ENCODE measurements at places on chromosomes 11 and 22.

DNA sequence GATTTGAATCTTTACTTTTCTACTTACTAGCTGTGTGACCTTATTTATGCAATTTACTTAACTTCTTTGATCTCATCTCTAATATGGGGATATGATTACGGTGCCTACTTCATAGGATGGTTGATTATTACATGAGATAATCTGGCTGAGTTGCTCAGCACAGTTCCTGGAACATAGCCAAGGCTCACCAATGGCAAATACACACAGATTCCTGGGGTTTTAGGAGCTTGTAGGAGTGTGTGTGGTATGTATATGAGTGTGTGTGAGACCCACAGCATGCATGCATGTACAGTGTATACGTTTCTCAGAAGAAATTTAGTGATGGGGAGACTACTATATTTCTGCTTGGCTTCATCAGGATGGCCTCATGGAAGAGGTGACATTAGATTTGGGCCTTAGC is 256.9 kb downstream of the KIRREL3 start:
- DNase-seq: no peak

DNA sequence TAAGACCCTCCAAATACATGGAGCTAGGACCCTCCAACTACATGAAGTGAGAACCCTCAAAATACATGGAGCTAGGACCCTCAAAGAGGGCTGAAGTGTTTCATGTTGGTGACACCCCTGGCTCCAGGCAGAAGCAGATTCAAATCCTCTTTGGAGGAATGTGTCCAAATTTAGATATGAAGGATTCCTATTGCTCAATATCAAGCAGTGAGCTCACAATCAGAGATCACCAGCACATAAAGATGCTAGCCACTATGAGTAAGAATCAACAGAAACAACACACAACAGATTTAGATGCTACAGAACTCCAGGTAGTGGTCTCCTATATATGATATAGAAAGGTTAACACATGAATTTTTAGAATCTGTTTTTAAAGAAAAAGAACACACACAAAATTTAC is 11.2 kb upstream of the RAB3IL1 start:
- DNase-seq: no peak

GRCh38 chr11:110044226-110044968 is 48.8 kb upstream of the ZC3H12C start:
- DNase-seq: no peak

GRCh38 chr22:33524511-33525260 is 395.6 kb downstream of the LARGE1 start:
- no peak for DNase-seq

DNA sequence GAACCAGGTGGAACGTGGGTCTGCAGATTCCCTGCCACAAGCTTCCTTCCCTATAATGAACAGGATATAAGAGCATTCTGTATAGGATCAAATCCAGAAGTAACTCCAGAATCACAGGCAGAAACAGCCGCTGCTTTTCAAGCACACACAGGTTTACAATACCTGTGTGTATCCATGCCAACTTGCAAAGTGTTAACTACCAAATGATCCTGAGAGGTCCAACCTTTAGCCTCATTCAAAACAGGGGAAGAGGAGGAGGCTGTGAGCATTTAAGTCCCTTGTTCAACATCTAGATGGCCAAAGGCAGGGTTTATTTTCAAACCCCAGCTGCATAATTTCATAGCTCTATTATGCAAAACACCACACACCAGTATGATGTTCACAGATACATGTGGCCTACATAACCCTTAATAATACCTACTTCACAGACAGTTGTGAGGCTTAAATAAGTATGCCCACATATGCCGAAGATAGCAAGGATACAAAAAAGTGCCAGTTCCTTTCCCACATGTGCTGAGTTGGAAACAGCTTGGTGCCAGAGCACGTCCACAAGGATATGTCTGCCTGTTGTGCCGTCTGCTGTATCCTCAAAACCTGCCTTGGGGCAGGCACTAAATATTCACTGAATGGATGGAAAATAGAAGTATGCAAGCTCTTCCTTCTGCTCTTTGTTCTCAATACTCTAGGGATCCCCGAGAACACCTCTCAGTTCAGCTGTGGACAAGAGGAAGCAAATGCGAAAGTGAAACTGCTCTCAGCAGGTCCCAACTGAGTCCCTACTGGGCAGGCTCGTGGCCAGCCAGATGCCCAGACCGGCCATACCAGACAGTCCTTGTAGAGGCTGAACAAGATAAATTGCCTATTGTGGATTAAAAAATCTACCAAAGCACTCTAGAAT is 66.8 kb downstream of the LARGE1 start:
- DNase-seq: peak; percentile 16

DNA sequence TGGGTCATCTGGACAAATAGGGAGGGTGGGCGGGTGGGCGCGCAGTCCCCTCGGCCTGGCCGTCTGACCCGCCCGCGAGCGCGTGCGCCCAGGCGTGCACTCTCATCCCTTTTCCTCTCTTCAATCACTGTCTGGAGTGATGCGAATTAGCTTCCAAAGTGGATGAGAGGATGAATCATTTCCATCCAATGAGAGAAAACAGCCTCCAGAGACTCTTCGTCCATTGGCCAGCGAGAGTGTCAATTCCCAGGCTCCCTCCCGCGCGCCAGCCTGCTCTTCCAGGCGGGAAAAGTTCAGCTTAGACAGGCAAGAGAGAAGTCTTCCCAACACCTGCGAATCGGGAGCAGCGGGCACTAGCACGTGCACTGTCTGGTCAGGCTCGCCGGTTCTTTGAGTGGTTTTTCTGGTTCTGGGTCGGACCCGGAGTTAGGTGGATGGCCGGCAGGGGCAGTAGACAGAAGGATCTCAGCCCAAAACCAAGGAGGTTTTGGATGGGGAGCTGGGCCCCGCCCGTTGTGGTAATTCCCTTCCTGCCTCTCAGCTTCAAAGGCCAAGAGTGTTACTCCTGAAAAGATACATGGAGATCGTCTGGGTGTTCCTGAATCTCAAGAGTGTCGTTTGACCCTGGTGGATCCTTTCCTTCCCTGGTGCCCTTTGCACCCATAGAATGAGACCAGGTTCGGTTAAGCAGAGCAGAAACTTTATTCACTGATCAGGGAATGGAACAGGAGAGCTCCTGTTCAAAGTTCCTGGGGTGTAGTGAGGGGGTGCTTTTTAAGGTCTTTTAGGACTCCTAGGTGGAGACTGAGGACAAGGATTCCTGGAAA is 33.4 kb upstream of the GLYATL1 start:
- no peak for DNase-seq

DNA sequence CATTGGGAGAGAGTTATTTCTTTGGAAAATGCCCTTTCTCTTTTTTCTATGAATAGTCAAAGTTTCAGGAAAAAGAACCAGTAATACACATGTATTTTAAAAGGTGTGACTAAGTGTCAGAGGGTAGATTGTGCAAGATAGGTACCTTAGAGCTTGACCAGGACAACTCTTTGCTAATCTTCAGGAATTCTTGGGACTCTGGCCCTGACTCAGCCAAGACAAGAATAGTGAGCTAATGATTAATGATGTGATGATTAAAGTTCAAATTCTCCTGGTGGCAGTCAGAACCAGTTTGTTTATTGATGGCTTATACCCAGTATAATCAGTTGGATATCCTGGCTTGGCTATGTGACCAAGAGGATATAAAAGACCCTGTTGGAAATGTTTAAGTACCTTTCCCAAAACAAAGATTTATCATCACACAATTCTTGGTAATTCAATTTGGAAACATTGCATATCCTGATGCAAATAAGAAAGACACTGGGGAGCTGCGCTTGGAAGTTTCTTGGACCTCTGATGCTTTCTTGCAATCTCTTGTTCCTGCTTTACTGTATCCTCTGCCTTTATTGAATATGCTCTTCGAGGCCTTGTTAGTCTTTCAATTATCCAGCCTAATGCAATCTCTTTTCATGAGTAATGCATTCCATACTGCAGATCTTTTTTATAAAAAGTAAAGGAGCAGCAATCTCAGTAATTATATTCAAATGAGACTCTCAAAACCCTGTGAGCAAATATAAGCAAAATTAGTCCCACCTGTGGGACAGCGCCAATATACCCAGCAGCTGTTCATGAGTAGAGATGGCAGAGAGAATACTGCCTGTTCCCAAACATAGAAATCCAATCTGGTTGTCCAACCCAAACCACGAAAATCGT is 48.0 kb upstream of the CEP126 start:
- no peak for DNase-seq

- no peak for DNase-seq
Measured at GRCh38 chr11:72781063-72781312, 12.9 kb downstream of the STARD10 start.

DNA sequence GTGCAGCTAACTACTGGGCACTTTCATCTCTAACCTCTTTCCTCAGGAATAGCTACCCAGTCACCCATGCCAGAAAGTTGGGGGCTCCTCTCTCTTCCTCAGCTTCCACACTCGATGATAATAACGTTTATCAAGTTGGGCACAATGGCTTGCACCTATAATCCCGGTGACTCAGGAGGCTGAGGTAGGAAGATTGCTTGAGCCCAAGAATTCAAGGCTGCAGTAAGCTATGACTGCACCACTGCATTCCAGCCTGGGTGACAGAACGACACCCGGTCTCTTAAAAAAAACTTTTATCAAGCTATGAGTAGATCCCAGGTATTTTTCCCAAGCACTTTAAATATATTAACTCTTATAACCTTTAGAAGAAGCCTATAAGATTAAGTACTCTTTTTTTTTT is 2.0 kb downstream of the SF3A1 start:
- no peak for DNase-seq

- no peak for DNase-seq
Measured at GRCh38 chr22:27571463-27572277, 229.9 kb downstream of the MN1 start.

DNA sequence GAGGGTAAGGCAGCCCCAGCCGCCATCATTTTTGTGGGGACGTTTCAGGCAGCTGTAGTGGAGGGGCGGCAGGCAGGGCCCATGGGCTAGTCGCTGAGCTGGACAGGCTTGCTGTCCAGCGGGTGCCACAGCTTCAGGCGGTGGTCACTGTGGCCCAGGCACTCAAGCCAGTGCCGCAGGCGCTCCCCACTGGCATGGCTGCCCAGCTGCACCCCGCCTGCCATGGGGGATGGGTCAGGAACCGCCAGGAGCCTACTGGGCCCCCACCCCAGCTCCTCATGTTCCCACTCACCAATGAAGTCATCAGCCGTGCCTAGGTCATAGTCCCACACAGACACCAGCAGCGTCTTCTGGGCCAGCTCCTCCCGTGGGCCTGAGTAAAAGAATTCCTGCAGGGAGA is 6.0 kb downstream of the NDUFV1 start:
- no peak for DNase-seq

- no peak for DNase-seq
Measured at GRCh38 chr11:115653926-115654325, 149.7 kb upstream of the CADM1 start.

DNA sequence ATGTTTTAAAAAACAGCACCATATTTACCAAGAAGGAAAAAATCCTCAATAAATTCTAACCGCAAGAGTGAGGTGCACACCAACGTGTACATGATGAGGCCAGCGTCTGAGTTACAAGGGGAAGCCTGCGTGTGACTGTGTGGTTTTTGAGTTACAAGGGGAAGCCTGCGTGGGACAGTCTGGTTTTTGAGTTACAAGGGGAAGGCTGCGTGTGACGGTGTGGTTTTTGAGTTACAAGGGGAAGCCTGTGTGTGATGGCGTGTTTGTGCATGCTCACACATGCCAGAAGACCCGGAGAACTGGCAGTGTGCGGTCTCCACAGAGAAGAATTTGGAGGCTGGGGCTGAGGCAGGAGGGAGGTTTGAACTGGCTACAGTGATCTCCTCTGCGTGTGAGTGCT is 1376.4 kb downstream of the TBC1D22A start:
- no peak for DNase-seq

- no peak for DNase-seq
Measured at GRCh38 chr11:27436916-27437315, 35.7 kb downstream of the LGR4 start.

DNA sequence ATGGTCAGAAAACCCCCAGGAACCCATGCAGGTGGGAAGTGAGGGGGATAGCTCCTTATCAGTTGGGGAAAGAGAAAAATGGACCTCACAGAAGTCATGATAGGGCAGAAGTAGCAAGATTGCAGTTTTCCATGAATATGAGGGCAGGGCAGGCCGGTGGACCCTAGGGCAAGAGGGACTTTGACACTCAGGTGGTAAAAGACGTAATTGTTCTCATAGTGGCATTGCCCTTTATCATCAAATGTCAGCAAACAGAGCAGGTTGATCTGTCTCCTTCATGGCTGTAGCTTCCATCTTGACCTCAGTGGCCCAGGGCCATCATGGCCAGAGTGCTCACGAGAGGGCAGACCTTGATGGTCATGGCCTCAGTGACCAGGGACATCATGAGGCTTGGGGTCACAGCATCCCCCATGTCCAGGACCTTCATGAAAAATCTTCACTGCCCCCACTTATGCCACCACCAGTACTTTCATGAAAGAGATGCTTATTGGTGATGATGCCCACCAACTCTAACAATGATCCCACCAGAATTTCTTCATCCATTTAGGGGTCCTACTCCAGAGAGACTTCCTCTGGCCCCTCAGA is 127.1 kb downstream of the SNX19 start:
- DNase-seq: no peak

DNA sequence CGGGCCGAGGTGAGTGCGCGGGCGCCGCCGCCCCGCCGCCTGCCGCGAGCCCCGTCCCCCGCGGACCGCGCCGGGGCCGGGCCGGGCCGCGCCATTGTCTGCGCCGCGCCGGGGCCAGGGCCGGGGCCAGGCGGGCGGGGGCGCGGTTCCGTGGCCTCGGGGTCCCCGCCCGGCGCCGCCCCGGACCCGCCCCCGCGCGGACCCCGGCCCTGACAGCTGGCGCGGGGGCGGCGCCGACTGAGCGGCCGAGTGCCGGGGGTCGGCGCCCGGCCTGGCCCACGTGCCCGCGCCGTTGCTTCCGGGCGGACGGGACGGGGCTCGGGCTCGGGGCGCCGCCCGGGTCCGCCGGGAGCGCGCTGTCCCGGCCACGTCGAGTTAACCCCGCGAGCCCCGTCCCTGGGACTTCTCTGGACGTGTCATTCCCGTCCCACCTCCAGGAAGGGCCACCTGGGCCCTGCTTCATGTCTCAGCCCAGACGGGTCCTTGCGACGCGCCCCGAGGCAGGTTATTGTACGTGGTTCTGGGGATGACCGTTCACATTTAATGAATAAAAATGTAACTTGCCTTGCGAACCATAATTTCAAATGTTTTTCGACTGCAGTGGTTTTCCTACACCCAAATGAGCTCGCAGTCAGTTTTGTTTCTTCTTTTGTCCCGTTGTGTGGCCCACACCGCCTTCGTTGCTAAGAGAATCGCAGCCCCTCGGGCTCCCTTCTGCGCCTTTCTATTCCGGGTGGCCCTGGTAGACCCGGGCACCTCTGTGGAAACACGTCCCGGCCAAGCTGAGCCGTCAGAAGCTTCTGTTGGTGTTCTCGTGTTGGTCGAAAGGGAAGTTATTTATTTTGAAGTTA is 562 bp downstream of the ZBED4 start:
- no peak for DNase-seq

DNA sequence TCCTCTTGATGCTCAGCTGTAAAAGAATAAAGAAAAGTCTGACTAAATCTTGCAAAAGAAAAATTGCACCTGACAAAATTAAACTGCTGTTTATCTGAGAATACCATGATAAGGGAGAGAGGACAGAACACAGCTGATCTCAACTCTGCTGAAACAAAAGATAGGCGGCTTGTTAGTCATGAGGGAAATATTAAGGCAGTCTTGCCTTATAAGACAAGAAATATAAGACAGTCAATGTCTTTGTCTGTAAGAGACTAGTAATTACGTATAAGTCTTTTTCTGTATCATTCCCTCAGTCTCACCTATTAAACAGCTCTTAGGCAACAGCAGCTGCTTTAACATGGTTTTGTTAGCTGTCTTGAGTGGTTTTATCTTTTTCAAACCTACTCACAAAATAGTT is 296.6 kb downstream of the LUZP2 start:
- DNase-seq: no peak

- DNase-seq: no peak
Measured at GRCh38 chr11:10263929-10264328, 30.1 kb downstream of the SBF2 start.

- no peak for DNase-seq
Measured at GRCh38 chr11:8973121-8973520, 8.9 kb upstream of the TMEM9B start.

All from CD4-positive, alpha-beta T cell treated with Interleukin-21 for 1 hour (primary cell).